Stimulated activated CD4-positive, alpha-beta T cell treated with anti-CD3 and anti-CD28 coated beads, Interleukin-1b, Interleukin-23, amount 100 ng/mL, for 4 hours (primary cell): ENCODE measurements at places on chromosomes 13 and 19.

DNA sequence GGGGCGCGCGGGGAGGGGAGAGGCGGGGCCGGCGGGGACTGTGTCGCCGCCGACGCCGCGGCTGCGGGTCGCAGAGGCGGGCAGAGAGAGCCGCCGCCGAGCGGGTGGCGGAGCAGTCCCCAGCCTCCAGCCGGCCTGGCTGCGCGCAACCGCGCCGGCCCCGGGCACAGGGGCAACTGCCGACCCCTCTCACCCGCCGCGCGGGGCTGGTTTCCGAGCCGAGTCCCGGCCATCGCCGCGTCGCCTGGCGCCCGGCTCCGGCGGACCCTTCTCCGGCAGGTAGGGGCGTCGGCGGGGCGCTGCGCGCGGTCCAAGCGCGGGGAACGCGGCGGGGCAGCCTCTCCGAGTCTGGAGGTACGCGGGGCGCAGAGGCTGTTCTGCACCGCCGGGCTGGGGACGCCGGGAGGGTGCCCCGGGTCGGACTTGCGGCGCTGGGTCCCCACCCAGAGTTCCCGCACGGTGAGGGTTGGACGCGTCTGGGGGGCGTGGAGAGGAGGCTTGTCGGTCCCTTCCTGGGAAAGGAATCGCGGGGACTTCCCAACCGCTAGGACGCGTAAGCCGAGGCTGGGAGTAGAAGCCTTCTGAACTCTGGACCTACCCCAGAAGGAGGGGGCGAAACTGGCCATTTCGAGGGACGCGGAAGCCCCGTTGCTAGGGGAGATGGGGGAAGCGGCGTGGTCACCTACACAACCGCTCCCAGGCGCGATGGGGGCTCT, 133.6 kb upstream of the MYO16 start:
- DNase-seq = no peak

GRCh38 chr19:15260939-15261338, 28.7 kb upstream of the EPHX3 start:
- DNase-seq = no peak

- no peak for DNase-seq
These were observed 45.7 kb downstream of the CD320 start for GRCh38 chr19:8262431-8262830.

GRCh38 chr13:60765700-60766411, 368.8 kb downstream of the TDRD3 start:
- no peak for DNase-seq

- DNase-seq = no peak
These were observed 2.0 kb upstream of the GAPDHS start for GRCh38 chr19:35531291-35531690.

DNA sequence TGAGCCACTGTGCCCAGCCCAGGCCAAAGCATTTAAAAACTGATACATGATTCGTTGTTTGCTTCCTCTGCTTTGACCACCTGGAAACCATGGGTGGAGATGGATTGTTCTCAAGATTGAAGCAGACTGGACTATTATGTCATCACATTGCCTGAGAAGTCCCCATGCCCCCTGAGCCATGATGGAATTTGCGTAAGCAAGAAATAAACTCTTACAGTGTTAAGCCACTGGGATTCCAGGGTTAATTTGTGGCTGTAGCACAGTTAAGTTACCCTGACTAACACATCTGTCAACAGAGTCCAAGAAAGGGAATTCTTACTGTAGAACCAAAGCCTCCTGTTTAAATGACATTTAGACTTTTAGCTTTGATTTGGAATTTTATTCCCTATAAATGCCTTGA, 19.4 kb upstream of the DHRS12 start:
- no peak for DNase-seq

- peak; percentile 17 for DNase-seq
These were observed 14.8 kb upstream of the GPI start for GRCh38 chr19:34350161-34350561.

GRCh38 chr13:113020323-113021080, 51.5 kb downstream of the MCF2L start:
- DNase-seq = no peak

- DNase-seq = no peak
These were observed 616 bp downstream of the TSHZ3 start for GRCh38 chr19:31348481-31349159.

DNA sequence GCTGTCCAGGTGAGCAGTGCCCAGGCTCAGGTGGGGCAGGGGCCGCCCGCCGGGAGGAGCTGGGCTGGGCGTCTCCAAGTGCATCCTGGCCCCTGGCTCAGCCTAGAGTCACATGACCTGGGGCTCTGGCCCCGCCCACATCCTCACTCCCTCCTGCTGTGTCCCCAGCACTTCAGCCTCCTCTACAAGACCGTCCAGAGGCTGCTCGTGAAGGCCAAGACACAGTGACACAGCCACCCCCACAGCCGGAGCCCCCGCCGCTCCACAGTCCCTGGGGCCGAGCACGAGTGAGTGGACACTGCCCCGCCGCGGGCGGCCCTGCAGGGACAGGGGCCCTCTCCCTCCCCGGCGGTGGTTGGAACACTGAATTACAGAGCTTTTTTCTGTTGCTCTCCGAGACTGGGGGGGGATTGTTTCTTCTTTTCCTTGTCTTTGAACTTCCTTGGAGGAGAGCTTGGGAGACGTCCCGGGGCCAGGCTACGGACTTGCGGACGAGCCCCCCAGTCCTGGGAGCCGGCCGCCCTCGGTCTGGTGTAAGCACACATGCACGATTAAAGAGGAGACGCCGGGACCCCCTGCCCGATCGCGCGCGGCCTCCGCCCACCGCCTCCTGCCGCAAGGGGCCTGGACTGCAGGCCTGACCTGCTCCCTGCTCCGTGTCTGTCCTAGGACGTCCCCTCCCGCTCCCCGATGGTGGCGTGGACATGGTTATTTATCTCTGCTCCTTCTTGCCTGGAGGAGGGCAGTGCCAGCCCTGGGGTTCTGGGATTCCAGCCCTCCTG, 16.8 kb upstream of the CELF5 start:
- DNase-seq = no peak

- no peak for DNase-seq
These were observed 85.7 kb downstream of the NUFIP1 start for GRCh38 chr13:44903574-44903985.

- no peak for DNase-seq
These were observed 1124.8 kb upstream of the PRR20A start for GRCh38 chr13:56015919-56016318.

GRCh38 chr19:29528946-29529645, 3.3 kb downstream of the VSTM2B start:
- DNase-seq = peak; percentile 5

DNA sequence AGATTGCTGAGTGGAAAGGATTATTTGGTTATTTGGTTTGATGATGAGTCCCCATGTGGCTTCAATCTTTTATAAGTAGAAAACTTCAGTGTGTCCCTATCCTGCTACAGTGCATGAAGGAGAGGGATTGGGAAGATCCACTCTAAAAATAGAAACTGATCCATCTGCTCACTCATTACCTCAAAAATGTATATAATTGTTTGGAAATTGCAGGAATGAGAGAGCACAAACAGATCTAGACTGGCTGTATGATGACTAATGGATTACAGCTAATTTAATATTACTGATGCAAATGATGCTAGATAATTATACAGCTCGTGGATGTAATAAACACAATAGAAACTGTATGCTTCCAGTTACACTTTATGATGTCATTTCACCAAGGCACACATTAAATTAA, 625.3 kb upstream of the PRR20A start:
- no peak for DNase-seq

GRCh38 chr13:109872864-109873263, 86.5 kb upstream of the IRS2 start:
- DNase-seq = no peak

- peak; percentile 60 for DNase-seq
These were observed 7.3 kb downstream of the SGTA start for GRCh38 chr19:2775556-2776430.

GRCh38 chr13:19845758-19846157, 17.7 kb downstream of the ZMYM5 start:
- DNase-seq = no peak

DNA sequence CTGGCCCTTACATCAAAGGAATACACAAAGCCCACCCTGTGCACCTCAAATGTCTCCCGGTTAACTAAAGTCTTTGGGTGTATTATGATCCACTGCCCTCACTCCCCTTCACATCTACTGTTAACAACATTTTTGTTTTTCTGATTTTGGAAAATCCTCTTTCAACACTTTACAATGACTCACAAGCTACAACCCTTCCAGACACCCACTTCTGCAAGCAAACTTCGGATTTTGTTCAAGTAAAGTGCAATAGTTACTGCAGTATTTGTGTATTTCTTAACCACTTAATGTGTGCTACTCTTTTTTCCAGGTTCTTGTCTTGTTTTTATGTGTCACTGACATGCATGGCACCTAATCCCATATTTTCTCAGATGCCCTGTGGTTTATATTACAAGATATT, 101.1 kb downstream of the EDNRB start:
- no peak for DNase-seq

DNA sequence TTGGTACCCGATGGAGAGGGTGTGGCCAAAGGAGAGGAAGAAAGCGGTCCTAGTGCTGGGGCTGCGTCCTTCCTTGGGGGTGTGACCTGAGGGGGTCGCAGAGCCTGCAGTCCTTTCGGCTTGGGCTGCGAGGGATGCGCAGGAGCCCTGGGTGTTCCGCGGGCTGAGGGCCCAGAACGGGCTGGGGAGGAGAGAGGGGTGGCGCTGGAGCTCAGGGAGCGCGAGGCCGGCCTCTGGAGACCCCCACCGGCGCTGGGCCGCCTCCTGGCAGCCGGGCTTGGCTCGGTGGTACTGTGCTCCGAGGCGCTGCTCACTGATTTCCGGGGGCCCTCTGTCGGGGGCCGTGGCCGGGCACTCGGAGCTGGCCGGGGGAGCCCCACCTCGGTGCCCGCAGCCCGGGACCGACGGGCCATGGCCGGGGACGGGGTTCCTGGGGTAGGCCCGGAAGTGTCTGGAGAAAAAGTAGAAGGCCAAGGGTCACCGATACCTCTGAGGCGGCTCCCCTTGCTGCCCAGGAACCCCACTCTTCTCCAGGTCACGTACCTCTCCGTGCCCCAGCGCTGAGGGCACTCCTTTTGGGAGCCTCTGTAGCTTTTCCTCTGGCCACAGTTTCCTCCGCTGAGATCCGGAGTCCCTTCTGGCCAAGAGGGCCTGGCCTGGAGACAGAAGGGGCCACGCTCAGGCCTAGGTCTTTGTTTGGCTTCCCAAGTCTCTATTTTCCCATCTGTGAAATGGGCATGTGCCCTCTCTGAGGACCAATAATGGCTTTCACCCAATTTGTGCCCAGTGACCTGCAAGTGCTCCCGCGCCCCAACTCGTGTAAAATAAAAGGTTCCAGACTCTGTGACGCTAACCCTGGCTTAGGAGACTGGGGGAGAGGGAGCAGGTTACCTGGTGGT, 1.6 kb downstream of the PRR36 start:
- DNase-seq = no peak

DNA sequence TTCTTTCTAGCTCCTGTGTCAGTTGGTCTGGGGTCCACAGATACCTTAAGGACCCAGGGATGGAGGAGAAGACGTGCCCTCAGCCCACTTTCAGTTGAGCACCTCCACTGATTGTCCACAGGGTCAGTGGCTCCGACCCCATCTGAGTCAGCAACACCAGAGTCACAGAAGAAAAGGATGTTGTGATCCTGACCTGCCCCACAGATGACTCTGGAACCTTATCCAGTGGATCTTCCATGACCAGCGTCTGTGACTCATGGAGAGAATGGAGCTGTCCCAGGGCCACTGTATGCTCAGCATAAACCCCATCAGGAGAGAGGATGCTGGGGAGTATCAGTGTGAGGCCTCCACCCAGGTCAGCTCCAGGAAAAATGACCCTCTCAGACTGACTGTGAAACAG, 22.0 kb downstream of the CEACAM4 start:
- no peak for DNase-seq

- no peak for DNase-seq
These were observed 185.7 kb downstream of the ABCC4 start for GRCh38 chr13:95115525-95115924.

- DNase-seq = no peak
These were observed 111.5 kb upstream of the ZNF507 start for GRCh38 chr19:32233885-32234284.

GRCh38 chr13:24680258-24680920, at the start of gene ATP12A:
TSS of gene ATP12A (plus strand) at chr13:24680408. CDS start at chr13:24680744, 336 bp downstream.
- peak; percentile 12 for DNase-seq

DNA sequence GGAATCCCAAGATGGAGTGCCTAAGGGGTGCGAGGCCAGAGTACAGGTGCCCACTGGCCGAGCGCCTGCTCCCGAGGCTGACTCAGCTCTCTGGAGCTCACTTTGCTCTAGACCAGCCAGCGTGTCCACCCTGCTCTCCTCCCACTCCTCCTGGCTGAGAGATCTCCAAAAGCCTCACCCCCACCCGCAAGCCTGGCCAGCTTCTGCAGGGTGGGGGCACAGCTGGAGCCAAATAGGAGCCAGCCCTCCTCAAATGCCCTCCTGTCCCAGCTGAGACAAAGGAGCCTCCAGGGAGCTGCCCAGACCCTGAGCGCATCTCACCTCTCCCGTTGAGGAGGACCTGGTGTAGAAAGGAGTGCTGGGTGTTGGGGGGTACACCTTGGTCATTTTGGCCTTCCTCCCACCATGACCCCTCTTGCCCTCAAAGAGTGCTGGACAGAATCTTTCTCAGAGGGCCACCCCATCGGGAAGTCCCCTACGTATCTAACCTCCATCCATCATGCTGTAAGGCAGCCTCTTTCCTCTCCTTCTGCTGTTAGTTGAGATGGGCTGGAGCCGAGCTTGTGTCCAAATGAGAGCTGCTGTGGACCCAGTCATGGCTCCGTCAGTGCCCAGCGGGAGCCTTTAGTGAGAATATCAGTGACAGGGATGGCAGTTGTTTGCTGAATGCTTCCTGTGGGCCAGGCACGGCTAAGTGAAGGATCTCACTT, 123.9 kb upstream of the VSTM2B start:
- DNase-seq = no peak

DNA sequence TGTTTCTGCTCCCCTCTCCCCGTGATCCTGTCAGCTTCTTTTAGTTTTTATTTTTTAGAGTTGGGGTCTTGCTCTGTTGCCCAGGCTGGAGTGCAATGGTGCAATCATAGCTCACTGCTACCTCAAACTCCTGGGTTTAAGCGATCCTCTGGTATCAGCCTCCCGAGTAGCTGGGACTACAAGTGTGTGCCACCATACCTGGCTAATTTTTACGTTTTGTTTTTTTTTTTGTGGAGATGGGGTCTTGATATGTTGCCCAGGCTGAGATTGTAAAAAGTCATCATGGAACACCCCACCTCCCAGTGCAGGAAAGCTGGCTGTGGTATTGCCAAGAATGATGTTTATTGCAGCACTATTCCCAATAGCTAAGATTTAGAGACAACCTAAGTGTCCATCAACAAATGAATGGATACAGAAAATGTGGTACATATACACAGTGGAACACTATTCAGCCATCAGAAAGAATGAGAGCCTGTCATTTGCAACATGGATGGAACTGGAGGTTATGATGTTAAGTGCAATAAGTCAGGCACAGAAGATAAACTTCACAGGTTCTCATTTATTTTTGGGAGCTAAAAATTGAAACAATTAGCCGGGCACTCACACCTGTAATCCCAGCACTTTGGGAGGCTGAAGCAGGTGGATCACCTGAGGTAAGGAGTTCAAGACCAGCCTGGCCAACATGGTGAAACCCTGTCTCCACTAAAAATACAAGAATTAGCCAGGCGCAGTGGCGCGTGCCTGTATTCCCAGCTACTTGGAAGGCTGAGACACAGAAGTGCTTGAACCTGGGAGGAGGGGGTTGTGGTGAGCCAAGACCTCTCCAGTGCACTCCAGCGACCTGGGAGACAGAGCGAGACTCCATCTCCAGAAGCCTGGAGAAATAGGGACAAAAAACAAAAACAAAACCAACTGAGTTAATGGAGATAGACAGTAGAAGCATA, 6.6 kb upstream of the KLK15 start:
- DNase-seq = no peak
